ENCODE measurements at places on chromosomes 13 and 19.

DNA sequence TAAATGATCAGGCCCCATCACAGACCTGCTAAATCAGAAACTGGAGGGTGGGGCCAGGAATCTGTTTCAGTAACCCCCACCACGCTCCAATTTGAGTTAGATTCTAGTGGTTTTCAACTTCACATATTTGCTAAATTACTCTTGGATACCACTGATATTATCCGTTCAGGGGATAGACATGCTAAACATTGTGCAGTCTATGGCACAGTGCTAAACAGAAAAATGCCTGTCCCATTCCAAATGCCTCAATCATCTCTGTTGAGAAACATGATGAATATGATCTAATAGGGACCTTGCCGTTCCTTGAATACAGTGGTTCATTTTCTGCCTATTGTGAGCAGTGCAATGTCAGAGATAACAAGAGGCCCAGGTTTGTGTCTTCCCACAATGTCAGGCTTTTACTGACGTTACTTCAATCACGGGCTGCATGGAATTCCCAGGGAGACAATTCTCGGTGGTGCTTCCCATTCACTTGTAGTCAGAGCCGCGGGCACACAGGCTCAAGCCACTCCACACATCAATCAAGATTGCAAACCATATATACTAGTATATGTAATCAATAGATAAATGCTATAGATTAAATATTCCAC, 52.7 kb downstream of the MYO16 start:
- DNase-seq: no peak

- no peak for DNase-seq
Observed at GRCh38 chr13:27403203-27403678, 21.2 kb upstream of the GTF3A start.

- DNase-seq: no peak
Observed at GRCh38 chr13:93039131-93039530, 187.5 kb upstream of the GPC6 start.

DNA sequence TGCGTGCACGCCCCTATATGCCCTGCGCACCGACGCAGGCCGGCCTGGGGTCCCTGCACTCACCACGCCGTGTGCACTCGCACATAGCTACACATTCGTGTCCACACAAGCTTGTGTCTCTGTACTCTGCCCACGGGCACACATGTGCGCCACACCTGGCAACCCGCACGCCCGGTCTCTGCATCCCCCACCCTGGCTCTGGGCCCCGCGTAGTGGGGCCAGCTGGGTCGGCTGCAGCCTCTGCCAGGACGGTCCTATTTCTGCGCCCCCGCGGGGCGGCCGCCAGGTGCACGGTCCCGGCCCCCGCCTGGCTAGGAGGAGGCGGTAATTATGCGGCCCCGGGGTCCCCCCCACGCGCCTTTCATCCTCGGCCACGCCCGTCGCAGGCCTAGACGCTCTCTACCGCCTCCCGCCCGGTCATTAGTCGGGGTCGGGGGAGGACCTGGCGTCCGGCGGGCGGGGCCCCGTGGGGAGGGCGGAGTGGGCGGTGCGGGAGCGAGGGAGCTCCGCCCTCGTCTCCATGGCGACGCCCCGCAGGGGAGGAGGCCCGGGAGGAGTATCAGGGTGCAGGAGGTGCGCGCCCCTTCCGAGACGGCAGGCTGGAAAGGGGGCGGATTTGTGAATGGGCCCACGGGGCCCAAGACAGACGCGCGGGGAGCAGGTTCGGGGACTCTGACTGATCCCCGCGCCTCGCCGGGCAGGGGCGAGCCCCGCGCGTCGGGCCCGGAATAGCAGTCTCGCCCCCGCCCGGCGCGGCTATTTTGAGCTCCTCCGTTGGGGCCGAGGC, 2.8 kb upstream of the CIRBP start:
- DNase-seq: peak; percentile 88

DNA sequence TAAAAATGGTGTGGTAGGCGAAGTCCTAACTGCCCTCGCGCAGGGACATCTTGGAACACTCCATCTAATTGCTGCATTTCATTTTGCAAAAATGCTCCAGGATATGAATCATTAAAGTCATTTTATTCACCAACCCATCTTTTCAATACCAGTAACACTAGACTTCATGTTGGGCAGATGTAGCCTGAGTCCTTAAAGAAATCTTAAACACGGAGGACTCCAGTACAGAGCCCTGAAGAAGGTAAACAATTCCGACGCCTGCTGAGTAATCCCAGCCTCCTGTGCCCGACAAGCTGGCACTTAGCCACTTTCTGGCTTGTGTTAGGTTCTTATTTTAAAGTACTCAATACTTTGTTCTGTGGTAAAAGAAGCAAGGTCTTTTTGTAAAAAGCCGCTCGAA, 58.0 kb upstream of the IRS2 start:
- no peak for DNase-seq

GRCh38 chr13:98998831-98999638, 21.2 kb upstream of the DOCK9 start:
- peak; percentile 26 for DNase-seq

GRCh38 chr13:72864142-72865011, 82.4 kb downstream of the PIBF1 start:
- peak; percentile 24 for DNase-seq

DNA sequence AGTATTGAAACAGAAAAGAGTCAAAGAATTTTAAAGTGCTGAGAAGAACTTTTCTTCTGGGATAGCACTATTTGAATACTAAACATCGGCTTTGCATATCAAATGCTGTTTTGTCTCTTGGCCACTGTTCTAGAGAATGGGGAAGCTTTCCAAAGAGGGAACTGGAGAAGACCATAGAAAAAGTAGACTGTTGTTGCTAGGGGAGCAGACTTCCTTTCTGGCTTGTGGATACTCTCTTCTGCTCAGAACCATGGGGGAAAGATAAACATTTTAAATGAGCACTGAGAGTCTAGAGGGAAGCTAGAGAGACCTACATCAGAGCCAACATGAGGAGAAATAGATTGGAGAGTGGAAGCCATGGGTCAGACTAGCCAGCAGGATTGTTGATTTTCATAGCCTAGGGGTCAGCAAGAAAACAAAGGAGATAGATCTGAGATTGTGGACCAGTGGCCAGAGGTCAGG, 315.7 kb downstream of the KCTD12 start:
- DNase-seq: no peak

- no peak for DNase-seq
Observed at GRCh38 chr13:81393721-81394120, 1052.8 kb upstream of the SPRY2 start.

DNA sequence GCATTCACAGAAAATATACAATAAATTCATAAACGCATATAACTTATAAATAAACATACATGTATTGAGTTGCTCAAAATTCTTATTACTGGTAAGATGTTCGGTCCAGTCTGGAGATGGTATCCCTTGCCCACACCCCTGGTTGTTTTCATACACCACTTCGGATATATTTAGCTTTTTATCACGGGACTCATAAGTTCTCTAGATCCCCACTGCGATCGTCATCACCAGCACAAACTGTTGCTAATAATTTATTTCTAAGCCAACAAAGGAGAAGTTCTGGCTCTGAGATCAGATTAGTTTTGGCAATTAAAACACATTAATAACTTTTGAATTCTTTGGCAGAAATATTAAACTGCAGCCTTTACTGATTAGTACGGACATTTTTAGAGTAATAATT, 23.0 kb upstream of the SGCG start:
- DNase-seq: no peak

GRCh38 chr19:58572818-58573657, at the start of gene MZF1:
Gene MZF1 (minus strand): TSS chr19:58573335. CDS start chr19:58571389, 1,946 bp downstream.
- DNase-seq: peak; percentile 100

DNA sequence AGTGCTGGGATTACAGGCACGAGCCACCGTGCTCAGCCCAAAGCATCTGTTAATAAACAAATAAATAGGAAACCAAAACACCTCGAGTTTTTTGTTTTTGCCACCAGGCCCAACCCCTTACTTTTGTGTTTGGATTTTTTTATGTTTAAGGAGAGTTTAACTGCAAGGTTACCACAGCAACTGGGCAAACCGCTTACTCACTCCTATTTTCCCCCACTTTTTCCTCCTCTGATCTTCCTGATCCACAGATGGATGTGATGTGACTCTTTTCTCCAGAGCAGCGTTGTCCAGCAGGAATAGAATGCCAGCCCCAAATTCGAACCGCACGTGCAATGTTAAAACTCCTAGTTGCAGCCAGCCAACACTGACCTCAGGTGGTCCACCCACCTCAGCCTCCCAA, 2.1 kb upstream of the PNMA8B start:
- DNase-seq: no peak

- DNase-seq: no peak
Observed at GRCh38 chr13:62932256-62932883, 1516.7 kb upstream of the PCDH20 start.

- peak; percentile 92 for DNase-seq
Observed at GRCh38 chr19:52336117-52336790, at the start of gene ZNF610. Gene ZNF610 (plus strand): TSS chr19:52336243. CDS start chr19:52349173, 12,930 bp downstream.

GRCh38 chr19:54606891-54607784, 13.7 kb downstream of the LILRA1 start:
- DNase-seq: no peak

GRCh38 chr13:38819053-38819452, 132.2 kb downstream of the FREM2 start:
- no peak for DNase-seq

DNA sequence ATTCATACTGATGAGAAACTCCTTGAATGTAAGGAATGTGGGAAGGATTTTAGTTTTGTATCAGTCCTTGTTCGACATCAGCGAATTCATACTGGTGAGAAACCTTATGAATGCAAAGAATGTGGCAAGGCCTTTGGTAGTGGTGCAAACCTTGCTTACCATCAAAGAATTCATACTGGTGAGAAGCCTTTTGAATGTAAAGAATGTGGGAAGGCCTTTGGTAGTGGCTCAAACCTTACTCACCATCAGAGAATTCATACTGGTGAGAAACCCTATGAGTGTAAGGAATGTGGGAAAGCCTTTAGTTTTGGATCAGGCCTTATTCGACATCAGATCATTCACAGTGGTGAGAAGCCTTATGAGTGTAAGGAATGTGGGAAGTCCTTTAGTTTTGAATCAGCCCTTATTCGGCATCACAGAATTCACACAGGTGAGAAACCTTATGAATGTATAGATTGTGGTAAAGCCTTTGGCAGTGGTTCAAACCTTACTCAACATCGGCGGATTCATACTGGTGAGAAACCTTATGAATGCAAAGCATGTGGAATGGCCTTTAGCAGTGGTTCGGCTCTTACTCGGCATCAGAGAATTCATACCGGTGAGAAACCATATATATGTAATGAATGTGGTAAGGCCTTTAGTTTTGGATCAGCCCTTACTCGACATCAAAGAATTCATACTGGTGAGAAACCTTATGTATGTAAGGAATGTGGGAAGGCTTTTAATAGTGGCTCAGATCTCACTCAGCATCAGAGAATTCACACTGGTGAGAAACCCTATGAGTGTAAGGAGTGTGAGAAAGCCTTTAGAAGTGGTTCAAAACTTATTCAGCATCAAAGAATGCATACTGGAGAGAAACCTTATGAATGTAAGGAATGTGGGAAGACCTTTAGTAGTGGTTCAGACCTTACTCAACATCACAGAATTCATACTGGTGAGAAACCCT, 26.6 kb downstream of the ZNF345 start:
- DNase-seq: no peak

GRCh38 chr13:82766732-82767321, 1115.4 kb downstream of the SLITRK1 start:
- no peak for DNase-seq

- no peak for DNase-seq
Observed at GRCh38 chr13:107028751-107029150, 460.8 kb upstream of the ARGLU1 start.

- no peak for DNase-seq
Observed at GRCh38 chr13:27822873-27823311, 30.6 kb downstream of the GSX1 start.

- no peak for DNase-seq
Observed at GRCh38 chr13:102838982-102839381, 6.8 kb upstream of the ERCC5 start.

GRCh38 chr19:28880735-28881401, 332.1 kb downstream of the UQCRFS1 start:
- DNase-seq: no peak

DNA sequence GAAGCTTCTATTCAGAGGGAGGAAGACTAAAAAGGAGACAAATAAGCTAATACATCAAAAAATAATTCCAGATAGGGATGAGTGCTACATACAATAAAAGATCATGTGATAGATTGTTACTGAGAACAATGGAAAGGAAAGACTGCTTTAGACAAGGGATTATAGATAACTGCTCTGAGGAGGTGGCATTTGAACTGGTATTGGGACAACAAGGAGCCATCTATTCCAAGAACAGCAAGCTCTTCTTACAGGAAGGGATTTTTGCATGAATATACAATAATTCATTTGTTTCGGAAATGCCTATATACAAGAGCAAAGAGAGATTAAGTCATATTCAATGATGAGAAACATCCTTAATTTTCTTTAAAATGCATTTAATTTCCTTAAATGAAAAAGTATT, 540.5 kb upstream of the KLF12 start:
- no peak for DNase-seq

DNA sequence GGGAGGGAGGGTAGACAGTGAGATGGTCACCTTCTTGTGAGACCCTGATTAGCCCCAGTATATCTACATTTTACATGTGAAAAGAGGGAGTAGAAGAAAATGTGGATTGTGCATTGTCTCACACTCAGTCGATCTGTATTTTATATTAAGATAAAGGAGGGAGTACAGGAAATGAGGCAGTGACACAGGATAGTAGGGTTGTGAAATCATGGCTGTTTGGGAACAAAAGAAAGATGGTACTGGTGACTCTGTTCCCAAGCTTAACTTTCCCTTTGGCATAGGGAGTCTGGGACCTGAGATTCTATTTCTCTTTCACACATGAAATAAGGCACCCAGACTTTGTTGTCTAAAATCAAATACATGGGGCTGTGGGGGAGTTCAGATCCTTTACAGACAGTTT, 194.7 kb downstream of the ABCC4 start:
- no peak for DNase-seq

GRCh38 chr13:66665991-66666390, 564.1 kb downstream of the PCDH9 start:
- DNase-seq: no peak

GRCh38 chr19:38333245-38333644, 2.4 kb upstream of the CATSPERG start:
- no peak for DNase-seq
